SK-MEL-5 (cell line): ENCODE measurements at places on chromosomes 2 and 18. TPM values are rescaled to one million over a fixed set of nuclear protein-coding genes. Genes with fewer than 3 reads are reported as not detected.

GRCh38 chr2:88097192-88097591, 29.6 kb downstream of the SMYD1 start:
- no peak for DNase-seq

- DNase-seq: no peak
Observed at GRCh38 chr18:12052866-12053265, 40.8 kb upstream of the ANKRD62 start.

- no peak for DNase-seq
Observed at GRCh38 chr2:195632856-195633572, 24.0 kb upstream of the SLC39A10 start.

GRCh38 chr2:218015586-218016521, 13.1 kb upstream of the TNS1 start:
- DNase-seq: no peak

GRCh38 chr2:30984148-30984547, 154.1 kb downstream of the GALNT14 start:
- no peak for DNase-seq

GRCh38 chr2:24919037-24919505, 966 bp downstream of the ADCY3 start:
- no peak for DNase-seq

- DNase-seq: no peak
Observed at GRCh38 chr2:27655155-27655951, 8.1 kb downstream of the SUPT7L start.

DNA sequence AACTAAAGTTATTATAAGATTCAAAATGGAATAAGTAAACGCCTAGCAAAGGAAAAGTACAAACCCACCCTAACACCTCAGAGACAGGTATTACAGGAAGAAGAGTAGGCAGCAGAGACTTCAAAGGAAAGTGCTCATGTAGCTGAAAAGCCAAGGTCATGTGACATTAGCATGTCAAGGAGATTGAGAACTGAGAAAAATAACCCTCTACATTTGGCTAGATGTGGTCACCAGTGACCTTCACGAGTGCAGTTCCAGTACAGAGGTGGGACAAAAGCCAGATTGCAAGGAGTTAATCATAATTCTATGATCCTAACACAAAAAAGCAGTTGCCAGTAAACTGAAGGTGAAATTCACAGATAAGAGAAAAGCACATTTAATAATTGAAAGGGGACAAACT, 252.7 kb downstream of the ZEB2 start:
- DNase-seq: no peak

- DNase-seq: peak; percentile 38
Observed at GRCh38 chr2:9179572-9180201, 26.9 kb upstream of the ASAP2 start.

GRCh38 chr18:54260396-54261072, 8.8 kb upstream of the POLI start:
- DNase-seq: no peak

GRCh38 chr2:180969124-180969523, 11.3 kb upstream of the UBE2E3 start:
- no peak for DNase-seq

GRCh38 chr2:16246911-16247310, 306.6 kb downstream of the MYCN start:
- no peak for DNase-seq

GRCh38 chr2:28652217-28652616, 99.4 kb upstream of the PPP1CB start:
- DNase-seq: peak; percentile 78

DNA sequence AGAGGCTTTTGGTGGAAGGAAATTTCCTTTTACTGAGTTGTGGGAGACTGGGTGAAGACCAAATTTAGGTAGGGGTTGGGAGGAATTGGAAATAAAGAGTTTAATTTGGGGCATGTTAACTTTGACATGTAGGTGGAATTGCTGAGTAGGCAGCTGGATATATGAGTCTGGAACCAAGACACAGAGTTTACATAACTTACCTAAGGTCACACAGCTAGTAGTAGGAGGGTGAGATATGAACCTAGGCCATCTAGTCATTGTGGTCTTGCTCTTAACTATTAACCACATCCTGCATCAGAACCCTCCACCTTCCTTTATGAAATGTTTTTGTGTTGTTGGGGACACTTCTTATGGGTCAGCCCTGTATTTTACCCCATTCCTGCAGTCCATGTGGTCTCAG, 113.1 kb downstream of the ICOS start:
- DNase-seq: no peak

DNA sequence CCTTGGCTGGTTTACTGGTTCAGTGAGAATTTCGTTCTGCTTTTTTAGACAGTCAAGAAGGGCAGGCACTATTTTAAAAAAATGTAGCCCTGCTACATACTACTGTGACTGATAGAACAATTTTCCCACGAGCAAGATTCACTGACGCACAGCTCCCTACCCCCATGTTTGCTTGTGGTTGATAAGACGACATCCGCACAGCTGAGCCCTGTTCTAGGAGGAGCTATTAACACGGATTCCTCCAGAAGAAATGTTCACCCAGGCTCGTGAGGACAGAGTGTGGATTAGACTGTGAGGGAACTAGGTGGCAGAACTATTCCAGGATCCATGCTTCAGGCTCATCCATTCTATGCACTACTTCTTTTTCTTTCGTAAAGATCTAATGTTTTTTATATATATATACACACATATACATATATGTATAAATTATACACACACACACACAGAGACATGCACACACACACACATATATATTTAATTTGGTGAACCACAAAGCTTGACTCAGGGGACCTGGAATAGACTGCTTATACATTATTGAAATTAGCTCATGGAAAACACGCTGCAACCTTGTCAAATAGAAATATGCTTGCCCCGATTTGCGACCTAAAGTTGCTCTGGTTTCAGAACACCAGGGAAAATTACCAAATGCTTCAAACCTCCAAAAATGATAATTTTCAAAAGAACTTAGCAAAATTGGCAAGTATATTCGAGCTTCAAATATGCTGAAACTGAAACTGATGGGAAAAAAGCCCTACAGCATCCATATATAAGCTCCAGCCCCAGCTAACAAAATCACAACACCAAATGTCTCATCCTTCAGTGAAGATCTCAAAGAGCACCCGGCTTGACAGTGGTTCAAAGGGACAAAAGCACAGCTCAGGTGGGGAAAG, 370.4 kb downstream of the SOCS6 start:
- DNase-seq: peak; percentile 41

GRCh38 chr2:199485732-199486335, 28.1 kb upstream of the SATB2 start:
- peak; percentile 81 for DNase-seq

GRCh38 chr2:196241175-196241574, 69.8 kb upstream of the STK17B start:
- no peak for DNase-seq

DNA sequence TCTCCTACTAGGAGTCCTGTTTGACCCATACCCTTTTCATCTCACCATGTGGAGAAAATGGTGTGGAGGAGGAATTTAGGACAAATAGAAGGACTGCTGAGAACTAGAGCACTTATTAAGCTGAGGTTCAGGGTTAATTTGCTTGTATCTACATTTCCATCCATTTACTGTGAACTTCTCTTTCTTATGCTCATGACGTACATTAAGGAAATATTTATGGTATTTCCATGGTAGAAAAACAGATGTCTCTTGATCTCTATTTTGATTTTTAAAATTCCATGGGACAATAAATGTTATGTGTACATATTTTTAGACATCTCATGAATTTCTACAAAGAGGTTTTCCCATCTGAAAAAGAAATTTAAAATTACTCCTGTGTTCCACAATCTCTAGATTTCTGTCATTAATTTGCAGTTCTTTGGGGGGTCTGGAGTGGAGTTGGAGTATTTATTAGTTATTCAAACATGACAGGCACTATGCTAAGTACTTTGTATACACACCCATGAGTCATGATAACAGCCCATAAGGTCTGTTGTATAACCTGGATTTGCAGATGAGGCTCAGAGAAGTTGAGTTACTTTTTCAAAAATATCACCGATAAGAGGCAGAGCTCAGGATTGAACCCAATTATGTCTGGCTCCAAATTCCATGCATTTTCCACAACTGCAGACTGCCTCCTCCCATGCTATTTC, 112.6 kb downstream of the COPS8 start:
- no peak for DNase-seq

The FAM228A gene
- not detected in 2 replicates for total RNA-seq

The SERPINB13 gene
- not detected in 2 replicates for total RNA-seq

The CNRIP1 gene
- total RNA-seq: 28.4 and 34.9 TPM in 2 replicates

The EIF2B4 gene
- 32.8 and 36.9 TPM in 2 replicates for total RNA-seq

The CCT4 gene
- 456 and 499 TPM in 2 replicates for total RNA-seq

The NEU4 gene
- not detected in 2 replicates for total RNA-seq

The DNAJB2 gene
- total RNA-seq: 25.8 and 33.2 TPM in 2 replicates

The EML6 gene
- total RNA-seq: 0.24 and 0.95 TPM in 2 replicates

The FNDC4 gene
- total RNA-seq: 1.2 and 1.5 TPM in 2 replicates

The MRPS9 gene
- 29.1 and 38.0 TPM in 2 replicates for total RNA-seq

The DQX1 gene
- 0.16 and 0.21 TPM in 2 replicates for total RNA-seq

The KIAA2012 gene
- not detected in 2 replicates for total RNA-seq

The CFC1 gene
- not detected in 2 replicates for total RNA-seq

The NEURL3 gene
- total RNA-seq: not detected in 2 replicates
